SIG-M5 (cell line): ENCODE measurements at places on chromosomes 6 and 20.

GRCh38 chr6:108782179-108783041 lies 65.8 kb upstream of the ARMC2 start:
- no peak for DNase-seq

DNA sequence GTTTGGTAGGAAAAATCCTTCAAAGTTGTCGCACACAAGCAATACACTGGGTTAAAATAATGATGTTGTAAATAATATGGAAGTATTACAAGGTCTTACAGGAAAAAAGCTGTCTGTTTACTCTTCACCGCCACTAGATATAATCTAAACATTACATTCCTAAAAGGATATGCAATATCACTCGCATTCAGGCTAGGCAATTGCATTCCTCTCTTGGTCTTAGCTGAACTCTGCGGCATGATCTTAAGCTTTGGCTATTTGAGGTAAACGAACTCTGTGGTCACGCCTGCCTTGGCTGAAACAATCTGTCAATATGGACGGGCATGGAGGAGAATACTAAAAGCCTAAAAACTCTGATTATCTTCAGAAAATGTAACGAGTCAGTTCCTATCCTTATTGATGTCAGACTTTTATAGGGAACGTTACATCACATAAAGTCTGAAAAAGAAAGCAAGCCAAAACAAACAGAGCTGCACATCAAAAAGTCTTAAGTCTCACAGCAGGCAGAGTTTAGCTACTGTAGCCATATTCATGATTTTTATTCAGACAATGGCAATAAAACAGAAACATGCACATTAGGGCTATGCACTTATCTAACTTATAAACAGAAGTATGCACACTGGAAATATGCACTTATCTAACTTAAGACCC lies 30.8 kb upstream of the FILIP1 start:
- no peak for DNase-seq

GRCh38 chr6:487956-488355 lies 96.4 kb downstream of the IRF4 start:
- DNase-seq: no peak

DNA sequence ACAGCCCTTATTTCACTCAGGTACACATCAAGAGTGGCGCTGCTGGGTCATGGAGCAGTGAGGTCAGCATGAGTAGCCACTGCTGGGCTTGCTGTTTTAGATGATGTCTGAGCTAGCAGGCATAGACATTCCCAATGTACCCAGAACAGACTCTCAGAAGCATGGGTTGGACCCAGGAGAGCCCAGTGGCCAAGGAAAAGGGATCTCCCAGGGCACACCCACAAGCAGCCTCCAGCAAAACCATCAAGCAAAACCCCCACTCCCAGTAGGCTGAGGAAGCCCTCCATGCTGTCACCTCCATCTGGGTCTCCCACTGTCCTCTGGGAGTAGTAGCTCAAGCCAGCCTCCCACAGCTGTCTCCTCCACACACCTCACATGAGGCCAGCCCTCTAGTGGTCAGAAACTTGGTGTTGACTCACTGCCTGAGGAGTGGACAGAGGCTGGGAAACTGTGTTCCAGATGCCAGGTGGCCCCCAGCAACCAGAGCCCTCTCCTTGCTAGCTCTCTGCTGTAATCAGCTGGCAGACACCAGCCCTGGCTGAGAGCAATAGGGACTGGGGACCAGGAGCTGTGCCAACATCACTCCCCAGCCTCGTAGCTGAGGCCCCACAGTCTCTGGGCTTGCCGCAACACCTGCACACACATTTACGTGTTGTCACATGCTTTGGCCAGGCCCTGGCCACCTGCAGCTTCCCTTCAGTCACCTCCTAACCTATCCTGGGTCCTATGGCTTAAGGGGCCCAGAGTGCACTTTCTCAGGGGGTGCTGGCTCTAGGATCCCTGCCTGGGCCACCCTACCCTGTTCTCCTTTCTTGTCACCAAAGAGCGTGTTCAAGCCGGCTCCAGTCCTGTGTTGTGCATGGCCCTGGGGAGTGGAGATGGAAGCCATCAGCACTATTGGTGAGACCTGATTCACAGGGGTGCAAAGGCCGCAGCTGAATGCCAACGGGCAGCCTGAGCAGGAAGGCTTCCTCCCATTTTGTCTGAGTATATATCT lies 1.9 kb upstream of the AP5S1 start:
- no peak for DNase-seq

DNA sequence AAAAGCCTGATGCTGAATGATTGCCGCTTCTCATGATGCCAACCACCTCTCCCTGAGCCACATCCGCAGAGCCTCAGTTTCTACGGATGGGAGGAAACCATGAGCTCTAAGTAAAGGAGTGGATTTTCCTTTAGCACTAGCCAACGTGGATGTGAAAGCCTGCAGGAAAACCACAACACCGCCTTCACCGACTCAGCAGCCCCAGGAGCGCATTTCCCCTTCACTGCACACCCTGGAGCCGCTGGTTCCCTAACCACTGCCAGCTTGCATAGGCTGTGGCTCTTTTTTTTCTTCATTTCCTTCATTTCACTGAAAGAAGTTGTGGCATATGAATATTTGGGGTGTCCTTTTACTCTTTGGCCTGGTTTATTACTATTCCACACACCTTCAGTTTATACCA lies 50.5 kb upstream of the SSTR4 start:
- no peak for DNase-seq

DNA sequence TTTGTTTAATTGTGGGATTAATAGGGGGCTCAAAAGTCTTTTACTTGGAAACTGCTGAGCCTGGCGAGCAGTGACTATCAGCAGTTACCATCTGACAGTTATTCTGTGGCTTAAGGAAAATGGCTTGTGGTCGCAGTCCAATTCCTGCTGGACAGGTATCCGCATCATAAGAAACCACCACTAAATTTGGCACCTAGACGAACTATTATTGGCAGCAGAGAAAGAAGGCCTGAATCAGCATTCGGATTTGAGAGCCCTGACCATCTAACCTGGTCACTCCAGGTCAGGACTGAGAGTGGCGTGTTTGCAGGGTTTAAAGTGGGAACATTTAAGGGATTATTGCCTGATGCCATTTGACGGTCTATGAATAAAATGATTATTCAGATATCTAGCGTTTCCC lies 146.4 kb downstream of the RPS12 start:
- DNase-seq: no peak

DNA sequence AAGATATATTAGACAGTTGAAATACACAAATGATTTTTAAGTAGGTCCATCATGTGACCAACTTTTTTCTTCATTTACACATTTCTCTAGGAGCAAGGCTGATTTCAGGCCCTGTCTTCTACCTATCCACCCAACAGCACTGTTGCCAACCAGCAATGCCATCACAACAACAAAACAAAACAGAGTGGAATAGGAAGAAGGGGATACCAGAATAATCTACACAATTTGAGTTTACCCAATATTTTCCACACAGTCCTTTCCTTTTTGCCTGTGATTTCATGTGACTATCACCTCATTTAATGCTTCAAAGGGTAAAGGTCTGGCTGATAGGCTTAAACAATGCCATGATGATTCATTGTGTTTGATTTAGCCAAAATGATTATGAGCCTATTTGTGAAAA lies 94.9 kb downstream of the MTFR2 start:
- DNase-seq: no peak

DNA sequence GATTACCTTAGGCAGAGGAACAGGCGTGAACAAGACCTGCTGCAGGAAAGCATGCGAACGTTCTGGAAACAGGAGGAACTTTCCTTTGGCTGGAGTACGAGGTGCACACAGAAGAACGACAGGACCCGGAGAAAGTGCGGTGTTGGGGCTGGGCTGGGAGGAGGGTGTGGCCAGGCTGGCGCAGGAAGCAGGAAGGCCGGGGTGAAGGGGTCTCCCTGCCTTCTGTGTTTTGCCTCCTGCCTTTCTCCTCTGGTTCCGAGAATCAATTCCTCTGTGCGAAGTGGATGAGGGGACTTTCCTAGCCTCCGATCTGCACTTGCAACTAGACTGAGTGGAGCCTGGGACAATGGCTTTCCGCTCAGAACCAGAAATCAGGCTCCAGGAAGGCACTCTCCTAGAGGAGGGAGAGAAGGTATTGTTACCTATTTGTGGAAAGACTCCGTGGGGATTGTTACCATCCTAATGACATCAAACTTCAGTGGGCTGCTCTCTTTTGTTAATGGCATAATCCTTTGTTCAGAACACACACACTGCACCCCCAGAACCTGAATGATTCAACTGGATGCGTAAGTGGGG lies 22.9 kb upstream of the PLEKHG1 start:
- DNase-seq: no peak

DNA sequence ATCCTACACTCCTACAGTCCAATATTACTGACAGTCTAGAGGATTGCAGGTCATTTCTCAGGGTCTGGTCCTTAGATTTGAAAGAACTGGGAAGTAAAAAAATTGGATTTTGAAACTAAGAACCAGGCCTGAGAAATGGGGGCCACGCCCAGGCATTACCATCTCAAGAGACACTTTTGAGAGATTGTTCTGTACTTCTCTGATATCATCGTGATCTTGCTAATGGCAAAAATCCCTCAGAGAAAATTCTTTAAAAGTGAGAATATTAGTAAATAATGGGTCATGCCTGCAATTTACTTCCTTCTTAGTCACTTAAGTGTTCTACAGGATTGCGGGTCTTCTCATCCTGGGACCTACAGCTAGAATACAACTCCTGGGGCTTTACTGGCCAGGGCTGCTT lies 42.0 kb upstream of the HIVEP1 start:
- no peak for DNase-seq

DNA sequence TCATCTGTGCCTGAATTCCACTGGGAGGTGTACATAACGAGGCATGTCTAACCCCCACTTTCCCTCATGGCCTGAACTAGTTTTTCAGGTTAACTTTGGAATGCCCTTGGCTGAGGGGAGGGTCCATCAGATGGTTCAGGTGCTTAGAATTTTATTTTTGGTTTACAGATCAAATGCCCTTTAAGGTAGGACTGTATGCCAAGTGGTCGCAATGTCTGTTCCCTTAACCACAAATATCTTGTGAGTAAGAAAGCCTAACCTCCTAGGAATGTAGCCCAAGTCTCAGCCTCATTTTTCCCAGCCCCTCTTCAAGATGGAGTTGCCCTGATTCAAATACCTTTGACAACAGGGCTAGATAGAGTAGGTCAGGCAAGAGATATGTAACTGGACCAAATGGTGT lies 78.4 kb downstream of the RNASET2 start:
- DNase-seq: no peak

GRCh38 chr20:39082622-39083398 lies 120.7 kb downstream of the DHX35 start:
- DNase-seq: no peak

GRCh38 chr6:121436960-121437850 lies 1.8 kb downstream of the GJA1 start:
- DNase-seq: no peak

DNA sequence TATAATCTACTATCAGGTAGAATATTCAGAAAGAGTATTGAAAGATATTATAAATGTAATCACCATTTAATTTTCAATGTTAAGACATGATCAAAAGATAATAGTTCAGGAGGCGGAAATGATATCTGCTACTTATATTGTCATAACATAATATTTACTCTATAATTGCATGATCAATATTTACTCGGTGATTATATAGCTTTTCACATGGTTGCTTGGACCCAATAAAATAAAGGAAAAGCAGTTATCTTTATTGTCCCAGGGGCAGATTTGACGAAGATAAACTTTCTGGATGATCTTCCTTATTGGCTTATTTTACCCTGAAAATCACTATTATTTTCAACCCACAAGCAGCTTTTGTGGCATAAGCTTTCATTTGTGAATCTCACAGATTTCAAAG lies 350.4 kb downstream of the HACE1 start:
- no peak for DNase-seq

- no peak for DNase-seq
Measured at GRCh38 chr6:30685157-30686008, 1.1 kb downstream of the PPP1R18 start.

GRCh38 chr6:141607956-141608355 lies 524.8 kb upstream of the GJE1 start:
- no peak for DNase-seq

GRCh38 chr6:137370871-137371633 lies 123.1 kb downstream of the OLIG3 start:
- no peak for DNase-seq

GRCh38 chr20:24684421-24684871 lies 215.0 kb downstream of the SYNDIG1 start:
- no peak for DNase-seq

DNA sequence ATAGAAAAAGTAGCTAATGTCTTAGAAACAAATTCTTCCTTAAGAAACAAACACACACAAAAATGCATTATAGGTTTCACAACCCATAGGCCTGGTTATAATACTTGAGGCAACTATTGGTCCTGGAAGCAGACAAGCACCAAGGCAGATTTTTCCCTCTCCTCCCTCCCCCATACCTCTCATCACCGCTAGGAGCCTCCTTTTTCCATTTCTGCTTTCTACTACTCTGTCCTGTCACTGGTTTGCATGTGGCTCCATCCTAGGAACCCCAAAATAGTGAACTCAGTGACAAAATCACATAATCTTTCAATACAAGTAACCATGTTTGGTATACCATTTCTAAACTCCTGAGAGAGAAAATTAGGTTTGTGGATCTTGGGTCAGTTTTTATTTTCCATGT lies 66.1 kb downstream of the HMGCLL1 start:
- no peak for DNase-seq

GRCh38 chr6:140684776-140685550 lies 1310.5 kb upstream of the CITED2 start:
- no peak for DNase-seq

DNA sequence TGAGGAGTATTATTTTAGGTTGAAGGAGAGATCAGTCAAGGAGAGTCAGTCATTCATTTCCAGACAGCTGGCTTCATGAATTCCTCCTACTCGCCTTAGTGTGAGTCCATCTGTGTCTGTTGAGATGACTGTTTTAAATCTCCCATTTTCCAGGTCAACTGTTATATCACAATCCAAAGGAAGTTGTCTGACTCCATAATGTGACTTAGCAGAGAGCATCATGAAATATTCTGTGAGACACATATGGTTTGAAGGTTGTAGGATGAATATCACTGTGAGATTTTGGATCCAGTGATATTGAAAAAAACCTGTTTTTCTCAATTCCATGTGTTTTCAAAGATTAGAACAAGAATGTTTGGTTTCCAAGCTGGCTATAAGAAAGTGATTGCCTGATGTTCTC lies 530.2 kb upstream of the MAN1A1 start:
- DNase-seq: no peak

GRCh38 chr6:15926256-15926655 lies 202.6 kb upstream of the MYLIP start:
- no peak for DNase-seq

- DNase-seq: no peak
Measured at GRCh38 chr6:132236744-132237143, 164.5 kb downstream of the MOXD1 start.

DNA sequence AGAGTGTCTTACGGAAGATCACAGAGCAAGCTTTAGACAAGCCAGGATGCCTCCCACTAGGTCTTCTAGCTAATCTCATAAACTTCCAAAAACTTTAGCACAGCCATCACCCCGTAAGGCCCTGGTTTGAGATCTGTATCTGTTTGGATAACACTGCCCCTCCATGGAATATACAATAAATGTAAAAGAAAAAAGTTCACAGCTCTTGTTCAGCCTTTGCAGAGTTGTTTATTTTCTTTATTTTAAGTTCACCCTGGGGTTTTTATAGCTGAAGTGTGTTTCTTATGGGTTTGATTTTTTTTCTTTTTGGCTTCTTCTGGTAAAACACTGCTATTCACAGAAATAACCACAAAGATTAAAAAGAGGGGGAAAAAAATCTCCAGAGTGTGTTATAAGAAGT lies 125.6 kb downstream of the EYA2 start:
- DNase-seq: no peak

- no peak for DNase-seq
Measured at GRCh38 chr6:125951323-125951722, 5.2 kb upstream of the HINT3 start.
